ENCODE measurements at places on chromosomes 1 and 21.
A peak's percentile ranks its signal among the peaks of the same experiment; 100 is the strongest.

DNA sequence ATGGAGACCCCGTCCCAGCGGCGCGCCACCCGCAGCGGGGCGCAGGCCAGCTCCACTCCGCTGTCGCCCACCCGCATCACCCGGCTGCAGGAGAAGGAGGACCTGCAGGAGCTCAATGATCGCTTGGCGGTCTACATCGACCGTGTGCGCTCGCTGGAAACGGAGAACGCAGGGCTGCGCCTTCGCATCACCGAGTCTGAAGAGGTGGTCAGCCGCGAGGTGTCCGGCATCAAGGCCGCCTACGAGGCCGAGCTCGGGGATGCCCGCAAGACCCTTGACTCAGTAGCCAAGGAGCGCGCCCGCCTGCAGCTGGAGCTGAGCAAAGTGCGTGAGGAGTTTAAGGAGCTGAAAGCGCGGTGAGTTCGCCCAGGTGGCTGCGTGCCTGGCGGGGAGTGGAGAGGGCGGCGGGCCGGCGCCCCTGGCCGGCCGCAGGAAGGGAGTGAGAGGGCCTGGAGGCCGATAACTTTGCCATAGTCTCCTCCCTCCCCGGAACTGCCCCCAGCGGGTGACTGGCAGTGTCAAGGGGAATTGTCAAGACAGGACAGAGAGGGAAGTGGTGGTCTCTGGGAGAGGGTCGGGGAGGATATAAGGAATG lies 505 bp downstream of the LMNA start:
- no peak for DNase-seq

- no peak for DNase-seq
Measured at GRCh38 chr1:47866601-47867437, 130.4 kb downstream of the TRABD2B start.

GRCh38 chr1:61092642-61093041 lies 10.3 kb downstream of the NFIA start:
- DNase-seq: no peak

- DNase-seq: peak; percentile 38
Measured at GRCh38 chr1:197917805-197918651, 856 bp downstream of the LHX9 start.

DNA sequence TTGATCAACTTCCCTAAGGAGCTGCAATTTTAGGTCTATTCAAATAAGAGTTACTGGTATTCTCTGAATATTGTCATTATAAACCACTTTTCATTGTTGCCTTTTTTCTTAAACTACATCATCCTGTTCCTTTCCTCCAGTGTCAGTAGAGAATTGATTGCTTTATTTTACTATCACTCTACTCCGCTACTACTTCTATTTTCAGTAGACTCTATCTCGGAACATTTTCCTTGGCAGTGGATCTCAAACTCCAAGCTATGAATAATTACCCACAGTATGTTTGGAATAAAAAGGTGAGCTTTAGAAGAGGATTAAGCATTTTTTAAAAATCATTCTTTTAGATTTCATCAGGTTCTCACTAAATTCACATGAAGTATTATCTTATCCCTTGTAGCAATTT lies 224.9 kb downstream of the GREM2 start:
- DNase-seq: no peak

Measured in femur (tissue), 1 donor.